ENCODE measurements at places on chromosomes 12 and 14.
A peak's percentile ranks its signal among the peaks of the same experiment; 100 is the strongest.

GRCh38 chr14:81471062-81471461 lies 62.6 kb downstream of the SEL1L start:
- DNase-seq: no peak

- no peak for DNase-seq
Observed at GRCh38 chr12:49533331-49533730, 5.5 kb upstream of the KCNH3 start.

DNA sequence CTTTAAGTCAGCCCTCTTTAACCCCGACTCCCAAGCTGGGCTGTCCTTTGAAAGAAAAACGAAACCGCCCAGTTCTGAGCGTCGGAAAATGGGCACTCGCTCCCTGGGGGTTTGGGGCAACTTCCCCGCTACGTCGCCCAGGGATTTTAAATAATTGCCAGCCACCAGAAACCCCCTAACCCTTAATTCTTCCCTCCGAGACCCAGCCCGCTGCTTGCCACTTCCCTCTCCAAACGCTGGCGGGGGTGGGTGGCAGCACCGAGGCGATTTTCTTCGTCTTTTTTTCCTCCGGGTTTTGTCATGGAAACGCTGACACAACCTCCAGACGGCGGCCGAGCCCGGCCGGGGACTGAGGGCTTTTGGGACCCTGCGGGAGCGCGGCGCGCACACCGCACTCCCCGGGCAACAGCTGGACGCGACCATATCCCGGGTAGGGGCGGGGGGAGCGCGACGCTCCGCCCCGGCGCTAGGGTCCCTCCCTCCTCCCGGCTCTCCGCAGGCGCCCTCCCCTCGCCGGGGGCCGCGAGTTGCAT lies at the start of gene CHST11:
Gene CHST11 (plus strand): TSS at position 532 of the 533 bp plus-strand sequence.
- peak; percentile 76 for DNase-seq

DNA sequence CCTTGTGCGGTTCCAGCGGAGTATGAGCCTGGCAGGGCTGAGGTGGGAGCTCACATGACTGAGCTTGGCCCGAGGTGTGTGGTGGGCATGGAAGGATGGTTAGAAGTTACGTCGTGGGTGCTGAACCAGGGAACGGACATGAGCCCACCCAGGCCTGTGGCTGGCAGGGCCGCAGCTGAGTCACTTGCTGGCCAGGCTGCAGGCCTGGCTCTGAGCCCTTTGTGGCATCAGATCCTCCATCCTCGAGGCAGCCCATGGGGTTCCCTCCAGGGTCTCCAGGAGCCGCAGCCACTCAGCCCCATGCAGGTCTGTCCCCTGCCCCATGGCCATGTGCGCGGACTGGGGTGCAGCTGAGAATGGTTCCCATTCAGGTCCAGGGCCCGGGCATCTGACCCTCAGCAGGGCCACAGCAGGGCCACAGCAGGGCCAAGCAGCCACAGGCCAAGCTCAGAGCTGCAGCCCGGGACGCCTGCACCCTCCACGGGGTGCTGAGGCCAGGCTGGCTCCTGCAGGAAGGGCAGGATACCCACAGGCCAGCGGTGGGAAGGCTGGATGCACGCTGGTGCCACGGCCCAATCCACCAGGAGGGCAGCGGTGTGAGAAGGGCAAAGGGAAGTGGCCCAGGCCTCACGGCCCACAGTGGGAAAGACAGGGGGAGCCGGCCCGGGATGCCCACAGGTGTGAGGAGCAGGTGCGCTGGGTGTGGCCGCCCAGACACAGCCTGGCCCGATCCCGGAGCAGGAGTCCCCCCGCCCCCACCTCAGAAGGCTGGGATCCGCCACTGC lies 26.3 kb upstream of the ULK1 start:
- no peak for DNase-seq

GRCh38 chr12:12224240-12224940 lies 42.5 kb downstream of the LRP6 start:
- DNase-seq: no peak

GRCh38 chr12:91100906-91101305 lies 10.4 kb downstream of the LUM start:
- DNase-seq: no peak

- peak; percentile 91 for DNase-seq
Observed at GRCh38 chr14:22314183-22314820, 274.7 kb downstream of the DAD1 start.

GRCh38 chr12:77745624-77746023 lies 85.1 kb upstream of the NAV3 start:
- no peak for DNase-seq

- no peak for DNase-seq
Observed at GRCh38 chr14:84807673-84808072, 722.3 kb upstream of the FLRT2 start.

GRCh38 chr14:105473033-105473676 lies 1.5 kb upstream of the CRIP2 start:
- DNase-seq: no peak

- DNase-seq: peak; percentile 46
Observed at GRCh38 chr12:108523365-108523764, 8.3 kb downstream of the FICD start.

- DNase-seq: no peak
Observed at GRCh38 chr12:123050331-123050831, 69.9 kb downstream of the ARL6IP4 start.

- peak; percentile 94 for DNase-seq
Observed at GRCh38 chr14:88189417-88190191, 133.5 kb downstream of the KCNK10 start.

- DNase-seq: no peak
Observed at GRCh38 chr12:98355322-98355721, 160.1 kb upstream of the TMPO start.

DNA sequence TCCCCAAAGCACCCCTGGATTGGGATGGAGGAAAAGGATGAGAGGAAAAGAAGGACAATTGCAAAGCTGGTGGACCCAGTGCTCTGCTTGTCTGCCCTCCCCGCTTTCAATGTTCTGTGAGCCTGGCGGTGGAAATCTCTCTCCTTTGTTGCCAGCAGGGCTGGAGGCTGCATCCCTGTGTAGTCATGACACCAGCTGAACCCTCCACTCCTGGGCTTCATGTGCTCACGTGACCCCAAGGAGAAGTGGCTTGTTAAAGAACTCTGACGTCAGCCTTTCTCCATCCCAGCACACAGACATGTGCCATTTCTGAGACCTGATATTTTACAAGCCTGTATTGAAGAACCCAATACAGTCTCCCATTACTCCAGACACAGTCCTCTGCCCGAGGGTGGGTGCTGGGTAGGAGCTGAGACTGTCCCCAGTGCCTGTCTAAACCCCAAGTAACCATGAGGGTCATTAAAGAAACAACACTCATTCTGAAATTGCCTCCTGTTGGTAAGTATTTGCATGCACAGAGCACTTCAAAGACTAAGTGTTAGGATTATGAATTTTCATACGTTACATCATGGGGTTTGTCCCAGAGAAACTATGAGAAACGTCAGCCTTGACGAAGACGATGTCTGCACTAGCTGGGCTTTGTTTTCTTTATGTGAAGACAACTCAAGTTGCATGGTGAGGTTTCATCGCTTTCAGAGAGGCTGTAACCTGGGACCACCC lies 21.7 kb downstream of the GALNT16 start:
- DNase-seq: no peak

DNA sequence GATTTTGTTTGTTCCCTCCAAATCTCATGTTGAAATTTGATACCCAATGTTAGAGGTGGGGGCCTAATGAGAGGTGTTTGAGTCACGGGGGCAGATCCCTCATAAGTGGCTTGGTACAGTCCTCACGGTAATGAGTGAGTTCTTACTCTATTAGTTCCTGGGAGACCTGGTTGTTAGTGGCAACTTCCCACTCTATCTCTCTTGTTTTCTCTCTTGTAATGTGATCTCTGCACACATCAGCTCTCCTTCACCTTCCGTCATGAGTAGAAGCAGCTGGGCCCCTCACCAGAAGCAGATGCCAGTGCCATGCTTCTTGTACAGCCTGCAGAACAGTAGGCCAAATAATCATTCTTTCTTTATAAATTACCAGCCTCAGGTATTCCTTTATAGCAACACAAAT lies 29.6 kb upstream of the KCNK10 start:
- DNase-seq: no peak

GRCh38 chr14:37197421-37198272 lies at the start of gene MIPOL1:
Gene MIPOL1 (plus strand): TSS chr14:37197937. CDS start chr14:37247889, 49,952 bp downstream.
- DNase-seq: peak; percentile 69

DNA sequence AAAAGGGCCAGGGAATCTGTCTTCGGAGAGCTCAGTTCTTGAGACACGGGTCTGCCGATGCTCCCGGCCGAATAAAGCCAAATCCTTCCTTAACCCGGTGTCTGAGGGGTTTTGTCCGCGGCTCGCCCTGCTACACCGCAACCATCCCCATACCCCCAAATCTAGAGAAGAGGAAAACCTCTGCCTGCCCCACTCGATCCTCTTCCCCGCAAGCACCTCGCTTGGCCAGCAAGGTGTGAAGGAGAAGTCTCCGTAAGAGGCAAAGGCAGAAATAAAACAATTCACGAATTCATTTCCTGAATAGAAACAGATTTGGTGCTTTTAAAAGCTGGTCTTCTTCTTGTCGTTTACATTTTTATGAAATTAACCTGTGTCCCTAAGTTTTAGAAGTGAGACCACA lies 67.3 kb upstream of the GALNT9 start:
- no peak for DNase-seq

DNA sequence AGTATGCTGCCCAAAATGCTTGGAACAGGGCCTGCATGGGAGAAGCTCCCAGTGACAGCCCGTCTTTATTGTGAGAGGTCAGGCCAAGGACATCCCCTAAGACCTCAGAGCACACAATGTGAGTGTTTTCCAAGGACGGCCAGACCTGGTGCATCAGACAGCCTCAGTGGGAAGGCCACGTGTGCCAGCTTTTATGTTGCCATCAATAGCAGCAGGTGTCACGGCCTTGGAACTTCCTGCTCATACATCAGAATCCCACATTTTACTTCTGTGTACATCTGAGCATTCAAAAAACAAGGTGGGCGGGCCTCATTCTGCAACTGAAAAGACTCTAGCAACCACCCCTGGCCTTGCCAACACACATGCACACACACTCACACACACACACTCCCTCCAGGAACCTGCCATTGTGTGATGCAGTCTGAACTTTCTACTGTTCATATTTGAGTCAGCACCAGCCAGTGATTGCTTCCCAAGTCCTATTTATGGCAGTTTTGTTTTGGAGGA lies 753.1 kb upstream of the TBX3 start:
- no peak for DNase-seq

GRCh38 chr12:27845187-27845586 lies 65.2 kb upstream of the MANSC4 start:
- no peak for DNase-seq

- DNase-seq: no peak
Observed at GRCh38 chr12:107600581-107601144, 84.9 kb upstream of the PWP1 start.

DNA sequence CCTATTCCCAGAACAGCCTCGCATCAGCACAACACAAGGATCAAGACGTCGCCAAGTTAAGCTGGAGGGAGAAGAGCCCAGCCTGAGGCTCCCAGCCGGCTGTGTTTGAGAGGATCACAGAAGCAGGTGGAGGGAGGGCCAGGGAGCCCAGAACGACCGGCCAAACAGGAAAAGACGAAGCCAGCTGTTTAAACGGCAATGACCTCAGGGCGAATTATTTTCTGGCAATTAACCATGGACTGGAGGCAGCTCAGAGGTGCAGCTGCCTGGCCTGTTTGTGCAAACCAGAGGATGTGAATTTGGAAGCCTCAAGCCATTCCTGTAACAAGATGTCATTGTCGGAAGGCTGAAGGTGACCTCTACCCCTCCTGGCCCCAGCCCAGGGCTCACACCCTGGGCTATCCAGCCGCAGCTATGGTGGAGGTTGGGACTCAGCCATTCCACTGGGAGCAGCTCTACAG lies 175.8 kb upstream of the PRMT8 start:
- no peak for DNase-seq

GRCh38 chr12:6213969-6214368 lies 13.8 kb downstream of the CD9 start:
- peak; percentile 1 for DNase-seq

DNA sequence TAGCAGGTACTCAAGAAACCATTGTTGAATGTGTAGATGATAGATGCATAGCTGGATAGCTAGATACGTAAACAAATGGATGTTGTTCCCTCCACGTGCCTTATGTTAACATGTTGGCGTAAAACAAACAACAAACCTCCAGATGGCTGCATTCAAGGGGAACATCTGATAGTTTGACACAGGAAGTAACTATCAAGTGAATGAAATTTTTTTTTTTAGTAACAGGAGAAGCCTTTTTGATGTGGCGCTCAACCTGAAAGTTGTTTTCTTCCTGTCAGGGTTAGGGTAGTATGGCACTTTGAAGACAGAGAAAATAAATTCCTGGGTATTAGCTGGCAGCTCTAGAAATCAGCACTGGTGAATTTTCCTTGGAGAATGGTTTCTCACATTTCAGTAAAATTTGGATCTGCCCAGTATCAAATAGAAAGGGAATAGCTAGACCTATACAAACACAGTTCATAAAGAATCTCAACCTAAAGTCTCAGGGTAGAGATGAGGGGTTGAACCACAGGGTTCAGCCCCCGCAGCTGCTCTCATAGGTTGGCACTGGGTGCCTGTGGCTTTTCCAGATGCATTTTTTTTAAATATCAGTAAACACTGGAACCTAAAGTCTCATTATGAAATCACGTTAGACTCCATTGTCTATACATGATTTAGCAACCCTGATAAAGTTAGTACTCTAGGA lies 18.8 kb upstream of the RAP1B start:
- DNase-seq: no peak

- peak; percentile 28 for DNase-seq
Observed at GRCh38 chr12:45989287-45989686, 1.1 kb downstream of the SCAF11 start.

GRCh38 chr14:41785696-41786095 lies 179.0 kb downstream of the LRFN5 start:
- no peak for DNase-seq

- peak; percentile 27 for DNase-seq
Observed at GRCh38 chr12:26845057-26845666, 12.2 kb upstream of the ITPR2 start.

DNA sequence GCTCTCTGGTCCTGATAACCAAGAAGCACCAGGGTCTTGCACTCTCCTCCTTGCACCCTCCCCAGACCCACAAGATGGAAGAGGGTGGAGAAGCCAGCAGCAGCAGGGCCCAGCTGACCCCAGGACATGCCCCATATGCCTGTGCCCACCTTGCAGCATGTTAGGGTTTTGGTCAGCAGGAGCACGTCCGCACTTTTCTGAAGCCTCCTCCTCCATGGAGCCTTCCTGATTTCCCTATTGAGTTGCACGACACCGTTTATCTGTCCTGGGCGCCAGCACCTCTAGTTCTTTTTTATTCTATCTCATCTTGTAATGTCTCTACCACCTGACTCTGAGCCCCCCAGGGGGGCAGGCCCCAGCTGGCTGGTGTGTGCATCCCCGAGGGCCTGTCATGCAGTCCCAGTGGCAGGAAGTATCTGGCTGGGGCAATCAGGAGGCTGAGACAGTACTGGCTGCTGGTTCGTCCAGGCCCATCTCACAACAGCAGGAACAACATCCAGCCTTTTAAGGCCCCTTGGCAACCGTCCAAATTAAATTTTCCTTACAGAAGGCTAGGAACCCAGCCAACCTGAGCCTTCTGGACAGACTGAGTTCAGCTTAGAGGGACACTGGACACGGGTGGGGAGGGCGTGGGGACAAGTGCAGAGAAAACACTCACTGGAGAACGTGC lies 39.6 kb downstream of the CCDC85C start:
- peak; percentile 81 for DNase-seq

- no peak for DNase-seq
Observed at GRCh38 chr12:79227646-79228045, 363.1 kb downstream of the SYT1 start.

All from pons (tissue), 1 donor.